CD4-positive, alpha-beta T cell treated with Interleukin-17A for 4 hours (primary cell): ENCODE measurements at places on chromosomes 6 and 20.
A peak's percentile ranks its signal among the peaks of the same experiment; 100 is the strongest.

- DNase-seq = no peak
These were observed 46.9 kb upstream of the NAA20 start for GRCh38 chr20:19970256-19970765.

DNA sequence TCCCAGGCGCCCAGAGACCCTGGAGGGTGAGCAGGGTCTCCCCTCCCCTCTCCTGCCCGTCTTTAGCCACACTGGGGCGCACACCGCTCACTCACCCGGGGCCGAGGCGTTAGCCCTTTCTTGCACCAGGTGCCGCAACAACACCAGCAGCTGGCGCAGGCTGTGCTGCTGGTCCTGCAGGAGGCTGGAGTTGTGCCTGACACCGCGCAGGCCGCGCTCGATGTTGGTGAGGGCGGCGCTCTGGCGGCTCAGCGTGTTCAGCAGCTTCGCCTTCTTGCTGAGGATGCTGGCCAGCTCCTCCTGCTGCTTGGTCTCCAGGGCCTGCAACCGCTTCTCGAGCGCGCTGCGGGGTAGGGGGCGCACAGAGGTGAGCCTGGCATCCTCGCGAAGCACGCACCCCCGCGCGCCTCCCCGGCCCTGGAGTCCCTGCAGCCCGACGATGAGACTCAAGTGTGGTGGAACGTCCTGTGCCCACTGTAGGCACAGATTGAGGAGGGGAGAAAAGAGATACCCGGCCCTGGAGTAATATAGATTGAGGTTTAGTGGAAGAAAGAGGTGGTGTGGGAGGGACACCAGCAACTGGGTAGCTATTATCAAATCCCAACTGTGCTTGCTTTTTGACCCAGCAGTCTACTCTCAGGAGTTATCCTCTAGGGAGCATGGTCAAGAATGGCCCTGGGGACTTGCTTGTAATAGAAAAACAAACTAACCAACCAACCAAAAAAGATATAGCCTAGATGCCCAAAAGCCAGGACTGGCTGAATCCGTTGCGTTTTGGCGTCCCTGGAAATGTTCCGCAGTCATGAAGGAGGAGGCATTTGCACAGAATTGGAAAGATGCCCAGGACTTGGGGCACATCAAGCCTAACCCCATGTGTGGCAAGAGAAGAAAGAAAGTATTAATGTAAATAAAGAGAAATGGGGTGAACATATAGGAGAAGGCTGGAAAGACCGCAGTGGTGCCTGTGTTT is 30.9 kb downstream of the ANGPT4 start:
- DNase-seq = peak; percentile 8

GRCh38 chr6:107956586-107957307 is 1.3 kb downstream of the SEC63 start:
- DNase-seq = no peak

GRCh38 chr6:13834790-13835189 is 20.4 kb upstream of the MCUR1 start:
- no peak for DNase-seq

- no peak for DNase-seq
These were observed 815.5 kb upstream of the SLC35B3 start for GRCh38 chr6:9250852-9251251.

GRCh38 chr20:32482143-32482441 is 103.0 kb downstream of the NOL4L start:
- DNase-seq = no peak

DNA sequence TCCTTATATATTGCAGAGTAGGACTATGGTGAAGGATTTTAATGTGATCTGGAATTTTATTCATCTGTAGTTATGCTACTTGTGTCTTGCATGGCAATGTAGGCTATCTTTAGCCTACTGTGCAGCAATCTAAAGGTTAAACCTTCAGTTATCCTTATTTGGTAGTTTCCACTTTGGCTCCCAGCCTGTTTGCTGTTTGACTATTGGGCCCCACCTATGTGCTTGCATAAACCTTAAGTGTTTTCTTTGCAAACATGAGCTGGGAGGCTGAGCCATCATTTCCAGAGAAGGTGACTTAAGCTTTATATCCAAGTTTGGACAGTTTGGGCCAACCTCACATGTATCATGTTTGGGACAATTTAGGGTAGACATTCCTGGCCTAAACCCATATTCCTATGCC is 537.5 kb downstream of the BTBD3 start:
- no peak for DNase-seq

- no peak for DNase-seq
These were observed 25.1 kb upstream of the RFPL4B start for GRCh38 chr6:112321941-112322424.

DNA sequence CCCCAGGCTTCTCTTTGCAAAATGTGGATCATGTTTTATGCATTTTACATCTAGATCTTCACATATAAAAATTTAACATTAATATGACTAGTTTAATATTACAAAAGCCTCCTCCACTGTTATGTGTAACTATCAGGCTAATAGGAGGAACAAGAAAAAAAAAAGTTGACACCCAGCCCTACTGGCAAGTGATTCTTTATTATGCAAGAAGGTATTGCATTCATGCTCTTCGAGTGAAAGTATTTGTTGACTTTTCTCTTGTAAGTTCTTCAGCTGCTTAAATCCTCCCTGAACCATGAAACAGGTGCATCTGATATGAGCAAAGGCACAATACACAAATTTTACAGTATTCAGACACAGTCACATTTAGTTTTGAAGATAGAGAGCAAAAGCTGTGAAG is 716 bp upstream of the HLA-DQB2 start:
- DNase-seq = no peak

GRCh38 chr6:30915591-30915946 is 1.5 kb downstream of the VARS2 start:
- peak; percentile 17 for DNase-seq

DNA sequence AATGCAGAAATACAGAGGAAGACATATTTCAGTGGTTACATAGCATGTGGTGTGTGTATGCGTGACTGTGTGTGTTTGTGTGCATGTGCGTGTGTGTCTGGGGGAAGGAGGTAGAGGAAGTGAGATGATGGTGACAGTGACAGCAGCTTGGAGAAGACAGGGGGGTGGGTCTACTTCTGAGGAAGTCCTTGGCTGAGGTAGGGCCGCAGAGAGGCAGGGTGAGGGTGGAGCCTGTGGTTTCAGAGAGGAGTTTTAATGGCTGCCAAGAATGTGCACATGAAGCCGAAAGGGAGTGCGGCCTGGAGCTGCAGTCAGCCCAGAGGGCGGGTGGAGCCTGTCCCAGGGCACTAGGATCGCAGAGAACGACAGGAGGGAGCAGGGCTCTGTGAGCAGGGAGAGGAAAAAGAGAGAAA is 22.7 kb upstream of the RNF24 start:
- DNase-seq = peak; percentile 88

GRCh38 chr20:43849496-43850186 is 65.0 kb upstream of the TOX2 start:
- DNase-seq = no peak

- peak; percentile 49 for DNase-seq
These were observed 65.2 kb downstream of the STX11 start for GRCh38 chr6:144215402-144215931.

GRCh38 chr20:25148982-25149846 is 46.3 kb upstream of the ENTPD6 start:
- DNase-seq = no peak

- DNase-seq = no peak
These were observed 188.0 kb downstream of the ARHGAP18 start for GRCh38 chr6:129521946-129522345.

DNA sequence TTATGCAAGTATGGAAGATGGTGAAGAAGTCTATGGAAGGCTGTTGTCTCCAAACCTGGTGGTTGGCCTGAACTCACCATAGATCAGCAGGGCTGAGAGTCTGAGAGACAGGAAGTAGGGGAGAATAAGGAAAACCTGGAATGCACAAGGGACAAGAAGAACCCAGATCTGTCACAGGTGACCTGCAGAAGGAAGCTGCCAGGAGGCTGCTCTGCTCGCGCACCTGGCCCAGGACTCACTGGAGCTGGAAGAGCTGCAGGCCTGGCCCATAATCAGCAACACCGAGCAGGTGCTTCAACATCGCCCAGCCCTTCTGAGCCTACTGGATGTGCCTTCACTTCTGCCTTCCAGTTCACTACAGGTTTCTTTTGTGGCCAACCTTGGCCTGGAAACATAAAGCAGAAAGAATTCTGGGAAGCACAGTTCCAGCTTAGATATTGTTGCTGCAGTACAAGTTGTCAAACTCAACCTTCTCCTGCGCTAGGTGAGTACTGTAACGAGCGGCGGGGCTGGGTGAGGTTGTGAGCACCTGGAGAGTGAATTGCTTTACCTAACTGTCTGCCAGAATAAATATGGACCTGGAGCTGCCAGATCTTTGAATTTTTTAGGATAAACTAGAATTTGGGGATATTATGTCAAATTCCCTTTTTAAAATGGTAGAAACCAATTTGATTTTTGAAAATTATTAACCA is 82.4 kb downstream of the CDH26 start:
- no peak for DNase-seq

- DNase-seq = no peak
These were observed 13.1 kb upstream of the SAYSD1 start for GRCh38 chr6:39128106-39128505.

DNA sequence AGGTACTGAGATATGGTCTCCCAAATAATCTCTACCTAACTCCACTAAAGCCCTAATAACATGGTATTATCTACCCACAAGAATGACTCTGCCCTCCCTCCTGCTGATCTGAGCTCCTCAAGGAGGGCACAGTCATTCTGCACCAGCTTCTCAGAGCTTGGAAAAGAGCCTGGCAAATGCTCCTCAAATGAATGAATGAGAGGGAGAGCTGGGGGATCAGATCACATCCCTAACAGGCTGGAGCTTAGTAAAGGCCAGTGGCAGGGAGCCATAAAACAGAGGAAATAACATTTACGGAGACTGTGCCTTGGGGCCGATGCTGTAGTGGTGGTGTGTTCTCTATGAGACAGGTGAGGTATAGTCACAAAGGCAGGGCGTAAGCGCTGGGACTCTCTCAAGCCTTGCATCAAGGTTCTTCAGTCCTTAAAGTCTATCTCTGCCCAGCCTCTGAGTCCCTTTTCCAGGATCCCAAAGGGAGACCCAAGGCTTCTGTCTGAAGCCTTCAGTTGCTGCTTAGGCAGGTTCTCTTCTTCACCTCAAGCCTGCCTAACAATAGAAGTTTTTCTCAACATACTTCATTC is 7.2 kb upstream of the NNAT start:
- no peak for DNase-seq

DNA sequence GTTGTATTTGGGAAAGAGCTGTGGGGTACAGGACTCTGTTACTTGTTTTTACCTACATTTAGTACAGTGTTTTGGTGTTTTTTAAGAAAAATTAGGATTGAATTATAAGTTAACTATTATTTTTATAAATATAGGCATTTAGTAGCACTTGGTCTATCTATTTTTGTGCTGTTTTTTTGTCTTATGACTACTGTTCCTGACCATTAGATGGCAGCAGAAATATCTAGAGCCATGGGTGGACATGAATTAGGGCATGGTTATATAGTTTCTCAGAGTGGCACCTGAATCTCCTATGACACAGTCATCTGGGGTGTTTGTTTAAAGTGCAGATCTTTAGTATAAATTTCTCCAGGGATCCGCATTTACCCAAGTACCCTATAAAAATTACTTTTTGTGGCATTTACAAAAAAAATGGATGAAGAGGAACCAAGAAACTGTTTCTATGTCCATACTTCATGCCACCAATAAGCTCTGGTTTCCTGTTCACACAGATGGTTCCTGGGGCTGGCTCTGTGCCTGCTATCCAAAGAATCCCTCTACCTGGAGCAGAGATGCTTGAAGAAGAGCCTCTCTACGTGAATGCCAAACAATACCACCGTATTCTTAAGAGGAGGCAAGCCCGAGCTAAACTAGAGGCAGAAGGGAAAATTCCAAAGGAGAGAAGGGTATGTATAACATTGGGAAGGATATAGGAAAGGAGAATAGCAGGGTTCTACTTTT is 19.8 kb downstream of the NFYA start:
- DNase-seq = no peak

- DNase-seq = no peak
These were observed 23.8 kb upstream of the ELOVL4 start for GRCh38 chr6:79971193-79971592.

DNA sequence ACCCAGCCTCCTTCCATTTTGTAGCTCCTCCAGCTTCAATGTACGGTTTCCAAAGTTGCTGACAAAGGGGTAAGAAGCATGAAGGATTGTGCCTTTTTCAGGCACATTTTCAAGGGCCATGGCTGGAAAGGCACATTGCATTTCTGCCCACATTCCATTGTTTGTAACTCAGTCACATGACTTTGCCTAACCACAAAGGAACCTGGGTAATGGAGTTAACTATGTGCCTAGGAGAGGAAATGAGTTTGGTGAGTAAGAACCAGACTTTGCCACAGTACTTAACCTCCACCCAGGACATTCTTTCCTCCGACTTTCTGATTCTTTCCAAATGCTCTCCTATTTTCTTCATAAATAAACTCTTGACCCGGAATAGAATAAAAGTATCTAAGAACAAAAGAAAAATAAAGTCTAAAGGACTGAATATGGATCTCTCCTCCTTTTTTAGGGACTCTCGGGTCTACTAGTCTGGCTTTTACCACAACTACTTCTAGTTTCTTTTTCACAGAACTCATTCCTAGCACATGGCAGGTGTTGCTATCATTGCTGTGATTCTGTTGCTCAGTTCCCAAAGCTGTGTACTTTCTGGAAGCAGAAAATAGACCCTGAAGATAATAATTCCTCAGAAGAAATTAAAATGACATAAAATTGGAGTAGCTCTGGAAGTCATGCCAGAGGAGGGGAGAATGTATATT is 81.5 kb upstream of the ISM1 start:
- no peak for DNase-seq

GRCh38 chr6:4803343-4803744 is 27.1 kb downstream of the CDYL start:
- no peak for DNase-seq

GRCh38 chr20:25454153-25454900 is 46.9 kb downstream of the GINS1 start:
- DNase-seq = no peak

- DNase-seq = no peak
These were observed 10.9 kb downstream of the SLC32A1 start for GRCh38 chr20:38735172-38735571.

DNA sequence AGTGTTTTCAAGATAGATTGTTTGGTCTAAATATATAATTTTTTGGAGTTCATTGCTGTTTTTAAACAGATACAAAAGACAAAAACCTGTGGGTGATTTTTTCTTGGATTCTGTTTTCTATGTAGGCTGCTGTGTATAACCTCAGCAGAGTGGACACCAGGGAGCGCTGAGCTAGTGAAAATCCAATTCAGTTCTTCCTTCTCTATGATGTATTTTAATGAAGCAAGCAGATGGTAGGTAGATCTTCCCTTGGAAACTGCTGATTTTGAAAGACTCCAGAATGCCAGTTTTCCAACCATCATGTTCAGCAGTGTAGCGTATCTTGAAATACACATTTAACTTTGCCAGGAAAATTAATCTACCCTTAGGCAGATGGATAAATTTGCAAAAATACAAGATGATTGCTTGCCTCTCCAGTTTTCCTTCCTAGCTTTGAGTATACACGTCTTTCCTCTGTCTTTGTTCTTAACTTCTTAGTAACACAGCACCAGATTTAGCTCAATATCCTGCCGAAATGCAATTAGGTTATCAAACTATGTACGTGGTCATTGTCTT is 178.0 kb downstream of the PHF3 start:
- no peak for DNase-seq
